ENCODE measurements at places on chromosomes 5 and 9.

DNA sequence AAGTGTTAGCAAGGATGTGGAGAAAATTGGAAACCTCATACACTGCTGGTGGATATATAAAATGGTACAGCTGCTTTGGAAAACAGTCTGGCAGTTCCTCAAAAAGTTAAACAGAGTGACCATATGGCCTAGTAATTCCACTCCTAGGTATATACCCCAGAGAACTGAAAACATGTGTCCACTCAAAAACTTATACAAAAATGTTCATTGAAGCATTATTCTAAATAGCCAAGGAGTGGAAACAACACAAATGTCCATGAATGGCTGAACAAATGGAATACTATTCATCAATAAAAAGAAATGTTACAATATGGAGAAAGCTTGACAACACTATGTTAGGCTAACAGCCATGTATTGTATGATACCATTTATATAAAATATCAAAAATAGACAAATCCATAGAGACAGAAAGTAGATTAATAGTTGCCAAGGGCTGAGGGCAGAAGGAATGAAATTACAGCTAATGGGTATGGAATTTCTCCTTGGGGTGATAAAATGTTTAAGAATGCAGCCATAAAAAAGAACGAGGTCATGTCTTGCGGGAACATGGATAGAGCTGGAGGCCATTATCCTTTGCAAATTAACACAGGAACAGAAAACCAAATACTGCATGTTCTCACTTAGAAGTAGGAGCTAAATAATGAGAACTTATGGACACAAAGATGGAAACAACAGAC is 33.6 kb upstream of the FBP1 start:
- DNase-seq: no peak

DNA sequence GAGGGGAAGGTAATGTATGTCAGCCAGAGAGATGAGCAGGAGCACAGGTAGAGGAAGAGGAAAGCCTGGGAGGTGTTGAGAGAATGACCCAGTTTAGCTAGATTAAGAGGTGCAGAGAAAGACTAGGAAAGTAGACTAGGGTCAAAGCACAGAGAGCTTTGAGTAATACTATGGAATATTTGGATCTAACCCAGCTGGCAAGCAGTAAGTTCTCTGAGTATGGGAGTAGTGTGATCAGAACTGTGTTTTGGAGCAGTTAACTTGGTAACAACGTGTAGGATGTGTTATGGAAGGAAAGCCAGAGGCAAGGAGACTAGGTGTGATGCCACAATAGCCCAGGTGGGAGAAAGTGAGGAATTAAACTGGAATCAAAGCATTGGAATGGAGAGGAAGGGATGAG is 84.9 kb upstream of the PTGER4 start:
- no peak for DNase-seq

- no peak for DNase-seq
Measured at GRCh38 chr5:173627860-173628392, 11.5 kb upstream of the BOD1 start.

DNA sequence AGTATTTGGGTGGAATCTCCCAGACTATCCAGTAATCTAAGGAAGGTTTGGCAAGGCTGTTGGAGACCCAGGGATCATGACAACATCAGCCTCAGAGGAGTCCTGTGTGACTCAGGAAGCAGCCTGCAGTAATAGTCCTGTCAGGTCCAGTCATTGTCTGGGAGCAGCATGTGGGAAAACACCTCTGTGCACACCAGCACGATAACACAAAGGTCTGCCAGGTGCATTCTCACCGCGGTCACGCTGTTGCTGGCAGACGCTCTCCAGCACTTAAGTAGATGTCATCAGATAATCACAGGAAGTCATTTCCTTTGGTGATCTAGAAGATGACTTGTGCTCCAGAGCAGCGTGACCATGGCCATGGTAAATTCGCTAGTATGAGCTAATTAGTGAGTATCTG is 99.2 kb upstream of the IQGAP2 start:
- no peak for DNase-seq

DNA sequence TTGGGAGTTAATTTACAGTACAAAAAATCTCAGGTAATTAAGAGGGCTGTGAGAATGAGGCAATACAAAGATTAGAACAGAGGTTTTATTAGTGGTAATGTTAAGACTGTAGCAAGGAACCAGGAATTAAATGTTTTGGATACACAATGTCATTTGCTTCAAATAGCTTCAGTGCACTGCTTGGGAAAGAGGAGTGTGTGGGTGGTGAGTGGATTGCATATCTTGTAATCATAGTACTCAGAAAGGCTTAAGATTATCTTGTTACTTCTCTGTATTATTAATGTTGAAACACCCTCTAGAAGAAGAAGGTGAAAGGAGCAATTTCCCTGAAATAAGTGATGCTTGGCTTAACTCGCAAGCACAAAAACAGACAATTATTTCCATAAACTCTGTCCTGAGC is 21.0 kb upstream of the TBCA start:
- DNase-seq: no peak

GRCh38 chr5:35117967-35118366 is 70.2 kb upstream of the AGXT2 start:
- DNase-seq: no peak

- DNase-seq: no peak
Measured at GRCh38 chr5:73388306-73388684, 60.3 kb downstream of the FOXD1 start.

DNA sequence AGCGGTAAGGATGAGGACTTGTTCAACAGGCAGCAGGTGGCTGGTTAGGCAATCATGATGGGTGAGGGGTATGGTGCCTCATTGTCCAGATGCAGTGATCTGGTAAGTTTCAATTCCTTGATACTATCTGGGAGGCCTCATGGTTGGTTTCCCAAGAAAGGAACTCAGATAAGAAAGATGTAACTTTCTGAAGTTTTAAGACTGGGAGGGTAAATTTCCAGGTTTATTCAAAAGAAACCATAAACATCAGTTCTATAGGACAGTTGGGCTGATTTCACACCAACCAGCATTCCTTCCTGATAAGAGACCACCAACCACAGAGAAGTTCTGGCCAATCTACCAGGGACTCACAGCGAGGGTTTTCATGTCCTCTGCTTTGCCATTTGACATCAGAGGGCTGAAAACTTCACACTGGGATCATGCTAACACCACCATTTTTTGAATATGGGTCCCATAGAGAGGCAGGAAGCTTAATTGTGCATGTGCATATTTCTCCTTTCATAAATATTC is 773 bp upstream of the AGGF1 start:
- no peak for DNase-seq

DNA sequence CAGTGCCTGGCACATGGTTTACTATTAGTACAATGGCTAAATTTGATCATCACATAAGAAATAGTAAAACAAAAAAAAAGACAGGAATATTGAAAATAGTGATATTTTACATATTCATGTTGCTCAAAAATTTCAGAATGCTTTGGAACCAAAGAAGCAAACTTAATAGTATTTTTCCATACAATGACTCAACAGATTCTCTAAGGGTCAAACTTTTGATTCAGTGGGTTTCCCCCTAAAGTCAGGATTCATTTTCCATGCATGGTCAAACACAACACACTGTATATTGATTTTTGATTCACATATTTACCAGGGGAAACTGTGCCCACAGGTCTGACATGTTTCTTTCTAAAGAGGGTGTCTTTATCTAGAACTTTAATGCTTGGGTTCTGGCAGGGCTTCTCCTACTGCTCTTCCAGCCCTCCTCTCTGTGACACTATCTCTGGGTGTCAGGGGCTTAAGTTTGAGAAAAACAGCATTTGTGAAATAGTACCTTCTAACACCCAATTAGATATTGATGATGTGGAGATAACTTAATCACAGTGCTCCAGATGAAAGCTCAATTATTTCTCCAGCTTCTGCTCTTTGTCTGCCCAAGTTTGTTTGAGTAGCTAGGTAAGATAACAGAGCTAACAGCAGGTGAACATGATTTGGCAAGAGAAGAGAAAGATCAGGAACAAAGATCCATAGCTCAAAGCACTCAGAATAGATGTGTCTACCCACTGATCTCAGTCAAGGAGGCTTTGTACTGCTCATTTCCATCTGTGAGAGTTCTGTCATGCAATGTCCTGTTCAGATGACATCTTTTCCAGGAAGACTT is 35.5 kb upstream of the ELL2 start:
- DNase-seq: no peak

DNA sequence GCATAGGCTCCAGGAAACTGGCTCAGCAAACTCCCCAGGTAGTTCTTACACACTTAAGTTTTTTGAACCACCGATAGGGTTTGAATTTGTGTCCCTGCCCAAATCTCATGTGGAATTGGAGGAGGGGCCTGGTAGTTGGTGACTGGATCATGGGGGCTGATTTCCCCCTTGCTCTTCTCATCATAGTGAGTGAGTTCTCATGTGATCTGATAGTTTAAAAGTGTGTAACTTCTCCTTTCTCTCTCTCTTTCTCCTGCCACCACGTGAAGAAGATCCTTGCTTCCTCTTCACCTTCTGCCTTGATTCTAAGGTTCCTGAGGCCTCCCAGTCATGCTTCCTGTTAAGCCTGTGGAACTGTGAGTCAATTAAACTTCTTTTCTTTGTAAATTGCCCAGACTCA is 22.4 kb upstream of the HACD4 start:
- no peak for DNase-seq

- DNase-seq: no peak
Measured at GRCh38 chr9:126049088-126049487, 277.5 kb upstream of the MVB12B start.
